ENCODE measurements at places on chromosomes 3 and 15. TPM values are rescaled to one million over a fixed set of nuclear protein-coding genes. Genes with fewer than 3 reads are reported as not detected.
A peak's percentile ranks its signal among the peaks of the same experiment; 100 is the strongest.

The CKMT1B gene
- polyA plus RNA-seq = not detected

The NANOGP8 gene
- not detected for polyA plus RNA-seq

- DNase-seq = peak; percentile 58
These were observed 41.5 kb downstream of the CP start for GRCh38 chr3:149180057-149180573.

GRCh38 chr3:4776399-4776979 is 202.7 kb upstream of the BHLHE40 start:
- DNase-seq = no peak

- no peak for DNase-seq
These were observed 83.9 kb downstream of the LRRK1 start for GRCh38 chr15:101003081-101003480.

DNA sequence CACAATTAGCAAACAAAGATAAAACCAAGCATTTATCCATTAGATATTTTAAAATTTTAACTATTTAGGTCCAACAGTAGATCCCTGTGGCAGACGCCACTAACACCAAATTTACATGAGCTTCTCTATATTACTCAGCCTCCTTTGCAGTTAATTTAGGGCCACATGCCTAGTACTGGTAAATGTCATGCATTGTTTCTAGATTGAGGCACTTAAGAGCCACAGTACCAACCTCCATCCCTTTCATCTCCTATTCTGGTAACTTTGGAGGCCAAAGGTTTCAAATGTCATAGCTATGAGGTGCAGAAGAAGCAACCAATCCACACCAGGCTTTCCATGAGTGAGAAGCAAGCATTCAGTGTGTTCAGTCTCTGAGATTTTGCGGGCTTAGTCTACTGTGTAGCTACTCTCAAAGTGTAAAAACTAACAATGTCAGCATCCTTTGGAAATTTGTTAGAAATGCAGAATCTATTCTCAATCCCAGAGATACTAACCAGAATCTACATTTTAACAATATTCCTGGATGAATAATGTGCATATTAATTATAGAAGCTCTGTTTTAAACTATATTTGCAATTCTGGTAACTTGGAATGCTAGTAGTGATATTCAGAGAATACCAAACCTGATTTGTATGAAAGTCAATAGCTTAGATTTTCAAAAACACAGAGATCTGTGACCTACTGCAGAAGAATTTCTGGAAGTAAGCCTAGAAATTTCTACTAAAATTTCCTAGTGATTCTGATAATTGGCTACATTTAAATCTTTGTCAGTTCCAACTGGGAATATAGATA is 206.3 kb upstream of the CD96 start:
- no peak for DNase-seq

GRCh38 chr3:46349484-46350261 is 4.2 kb upstream of the CCR2 start:
- DNase-seq = no peak

DNA sequence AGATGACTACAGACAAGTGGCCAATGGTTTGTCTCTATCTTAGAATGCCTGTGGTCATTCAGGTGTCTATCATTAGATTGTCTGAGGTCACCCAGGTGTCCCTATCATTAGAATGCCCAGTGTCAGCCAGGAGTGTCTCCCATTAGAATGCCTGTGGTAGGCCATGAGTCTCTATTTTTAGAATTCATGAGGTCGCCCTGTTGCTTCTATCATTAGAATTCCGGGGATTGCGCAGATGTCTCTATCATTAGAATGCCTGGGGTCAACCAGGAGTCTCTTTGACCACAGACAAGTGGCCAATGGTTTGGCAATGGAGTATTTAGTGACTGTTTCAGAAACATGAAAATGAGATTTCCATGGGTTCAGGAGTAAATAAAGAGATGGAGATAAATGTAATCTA is 7.6 kb downstream of the RTP2 start:
- DNase-seq = no peak

GRCh38 chr3:15511156-15511555 is 10.3 kb downstream of the COLQ start:
- DNase-seq = no peak

Data from hindlimb muscle (tissue), 1 donor.